G401 (cell line): ENCODE measurements at places on chromosomes 6 and 20. TPM values are rescaled to one million over a fixed set of nuclear protein-coding genes. Genes with fewer than 3 reads are reported as not detected.

GRCh38 chr6:135002229-135002844 is 52.3 kb downstream of the HBS1L start:
- DNase-seq = peak; percentile 15

CTAGE9 gene
- not detected in 2 replicates for total RNA-seq

PROKR2 gene
- not detected in 2 replicates for total RNA-seq

DNA sequence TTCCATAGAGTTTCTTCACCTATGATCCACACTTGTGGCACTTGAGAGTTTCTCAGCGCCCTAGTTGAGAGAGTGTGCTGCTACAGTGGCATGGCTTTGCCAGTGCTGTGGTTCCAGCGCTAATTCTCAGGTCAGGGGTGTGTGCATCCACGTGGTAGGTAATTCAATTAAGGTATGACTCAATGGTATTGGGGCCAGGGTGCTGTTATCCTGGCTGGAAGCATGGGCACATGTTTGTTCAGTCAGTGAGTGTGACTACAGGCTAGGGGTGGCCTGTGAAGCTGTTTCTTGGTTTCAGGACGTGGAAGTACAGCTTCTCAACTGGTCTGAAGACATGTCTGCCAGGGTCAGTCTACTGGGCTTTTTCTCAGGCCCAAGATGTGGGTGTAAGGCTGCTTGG is 3.0 kb upstream of the SEMG2 start:
- DNase-seq = no peak
